ENCODE measurements at places on chromosomes 1 and 21. TPM values are rescaled to one million over a fixed set of nuclear protein-coding genes. Genes with fewer than 3 reads are reported as not detected.

Gene IGSF3
- total RNA-seq = 0.22 TPM

Gene ADAM30
- total RNA-seq = not detected

Gene CLDN17
- not detected for total RNA-seq

Gene TMEM63A
- total RNA-seq = 9.7 TPM

Gene APCS
- not detected for total RNA-seq

Gene KNCN
- total RNA-seq = not detected

Gene AQP10
- total RNA-seq = not detected

Gene KCNE1
- total RNA-seq = 0.43 TPM

Gene SPRR2A
- total RNA-seq = not detected

Gene OR2M3
- total RNA-seq = not detected

Gene KCND3
- total RNA-seq = 0.13 TPM

All from GM23248 (cell line).